ENCODE measurements at places on chromosomes 13 and 19.
A peak's percentile ranks its signal among the peaks of the same experiment; 100 is the strongest.

DNA sequence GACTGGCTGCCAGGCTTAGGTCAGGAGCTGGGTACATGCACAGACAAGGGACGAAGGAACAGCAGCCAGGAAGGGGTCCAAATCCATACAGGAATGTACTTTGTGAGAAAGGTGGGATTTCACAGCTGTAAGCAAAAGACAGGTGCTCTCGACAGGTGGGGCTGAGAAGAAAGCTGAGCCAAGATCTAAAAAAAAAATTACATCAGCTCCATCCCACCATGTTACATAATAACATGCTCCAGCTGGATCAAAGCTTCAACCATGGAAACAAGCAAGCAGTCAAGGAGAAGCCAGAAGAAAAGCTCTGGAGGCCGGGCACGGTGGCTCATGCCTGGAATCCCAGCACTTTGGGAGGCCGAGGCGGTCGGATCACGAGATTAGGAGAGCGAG is 8.0 kb downstream of the UBXN6 start:
- no peak for DNase-seq

GRCh38 chr19:13012390-13012689 is 17.1 kb downstream of the NFIX start:
- DNase-seq: no peak

GRCh38 chr13:110297011-110297410 is 9.9 kb downstream of the COL4A1 start:
- DNase-seq: no peak

DNA sequence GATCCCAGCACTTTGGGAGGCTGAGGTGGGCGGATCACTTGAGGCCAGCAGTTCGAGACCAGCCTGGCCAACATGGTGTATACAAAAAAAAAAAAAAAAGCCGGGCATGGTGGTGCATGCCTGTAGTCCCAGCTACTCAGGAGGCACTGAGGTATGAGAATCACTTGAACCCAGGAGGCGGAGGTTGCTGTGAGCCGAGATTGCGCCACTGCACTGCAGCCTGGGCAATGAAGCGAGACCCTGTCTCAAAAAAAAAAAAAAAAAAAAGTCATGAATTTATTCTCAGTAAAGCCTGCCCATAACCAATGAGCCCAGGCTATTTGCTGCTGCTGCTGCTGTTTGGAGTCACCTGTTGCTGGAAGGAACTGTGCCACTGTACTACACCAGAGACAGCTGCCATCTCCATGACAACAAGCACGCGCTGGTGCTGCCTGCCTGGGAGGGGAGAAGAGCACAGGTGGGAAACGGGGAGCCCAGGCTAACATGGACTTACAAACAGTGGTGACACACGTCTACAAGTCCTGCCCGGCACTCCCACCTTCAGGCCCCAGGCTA is 11.3 kb downstream of the ZFR2 start:
- DNase-seq: no peak

GRCh38 chr13:45206340-45206739 is 5.5 kb upstream of the KCTD4 start:
- no peak for DNase-seq

- no peak for DNase-seq
These were observed 1.6 kb downstream of the ZNF546 start for GRCh38 chr19:39998501-39998900.

- DNase-seq: peak; percentile 80
These were observed 191.0 kb downstream of the SHISA2 start for GRCh38 chr13:25860862-25861261.

- no peak for DNase-seq
These were observed 6.1 kb downstream of the FLT3 start for GRCh38 chr13:28094306-28094705.

DNA sequence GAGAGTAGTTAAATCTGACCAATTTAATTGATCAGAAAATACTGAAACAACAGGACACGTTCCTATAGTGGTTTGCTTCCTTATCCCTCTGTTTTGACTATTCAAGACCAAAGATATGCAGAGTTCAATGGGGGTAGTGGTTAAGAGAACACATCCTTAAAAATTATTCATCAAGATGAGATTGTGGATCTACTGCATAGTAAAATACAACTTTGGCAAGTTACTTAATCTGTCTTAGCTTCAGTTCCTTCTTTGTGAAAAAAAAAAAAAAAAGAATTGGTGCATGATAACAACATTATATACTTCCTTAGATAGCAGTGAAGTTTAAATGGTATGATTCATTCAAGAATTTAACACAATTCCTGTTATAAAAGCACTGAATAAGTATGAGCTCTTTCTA is 552.1 kb downstream of the DCT start:
- DNase-seq: no peak

DNA sequence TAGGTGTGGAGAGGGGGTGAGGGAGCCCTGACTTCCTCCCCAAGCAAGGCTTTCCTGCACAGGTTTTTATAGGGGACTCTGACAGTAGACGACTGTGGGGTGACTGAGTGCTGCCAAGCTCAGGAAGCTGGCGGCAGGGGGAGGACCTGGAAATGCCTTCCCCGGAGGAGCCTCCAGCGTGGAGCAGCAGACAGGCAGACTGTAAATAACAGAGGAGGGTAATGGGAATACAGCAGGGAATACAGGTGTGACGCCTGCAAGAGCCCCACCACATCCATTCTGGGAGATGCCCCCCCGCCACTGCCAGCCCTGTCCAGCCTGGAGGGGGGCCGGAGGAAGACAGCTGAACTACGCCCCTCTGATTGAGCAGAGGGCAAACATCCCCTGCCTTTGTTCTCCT is 190.4 kb downstream of the UQCRFS1 start:
- DNase-seq: no peak

- DNase-seq: no peak
These were observed 674 bp downstream of the BRD4 start for GRCh38 chr19:15331419-15332310.

DNA sequence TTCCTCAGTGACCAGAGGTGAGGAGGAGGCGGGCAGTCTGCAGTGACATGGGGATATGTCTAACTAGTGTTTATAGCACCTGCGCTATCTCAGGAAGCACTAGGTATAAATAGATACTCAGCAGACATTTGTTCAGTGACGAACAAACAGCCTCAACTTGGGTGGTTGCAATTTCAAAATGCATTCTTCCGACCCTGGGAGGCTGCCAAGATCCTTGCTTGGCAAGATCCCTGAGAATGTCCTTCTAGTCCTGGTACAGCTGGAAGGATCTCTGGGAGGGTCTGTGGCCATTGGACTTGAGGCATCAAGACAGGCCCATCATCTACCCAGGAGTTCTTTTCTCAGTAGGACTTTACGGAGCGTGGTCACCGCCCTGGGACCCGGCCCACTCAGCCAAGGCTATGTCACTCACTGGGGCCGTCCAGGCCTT is 299.5 kb downstream of the ZNF536 start:
- no peak for DNase-seq

DNA sequence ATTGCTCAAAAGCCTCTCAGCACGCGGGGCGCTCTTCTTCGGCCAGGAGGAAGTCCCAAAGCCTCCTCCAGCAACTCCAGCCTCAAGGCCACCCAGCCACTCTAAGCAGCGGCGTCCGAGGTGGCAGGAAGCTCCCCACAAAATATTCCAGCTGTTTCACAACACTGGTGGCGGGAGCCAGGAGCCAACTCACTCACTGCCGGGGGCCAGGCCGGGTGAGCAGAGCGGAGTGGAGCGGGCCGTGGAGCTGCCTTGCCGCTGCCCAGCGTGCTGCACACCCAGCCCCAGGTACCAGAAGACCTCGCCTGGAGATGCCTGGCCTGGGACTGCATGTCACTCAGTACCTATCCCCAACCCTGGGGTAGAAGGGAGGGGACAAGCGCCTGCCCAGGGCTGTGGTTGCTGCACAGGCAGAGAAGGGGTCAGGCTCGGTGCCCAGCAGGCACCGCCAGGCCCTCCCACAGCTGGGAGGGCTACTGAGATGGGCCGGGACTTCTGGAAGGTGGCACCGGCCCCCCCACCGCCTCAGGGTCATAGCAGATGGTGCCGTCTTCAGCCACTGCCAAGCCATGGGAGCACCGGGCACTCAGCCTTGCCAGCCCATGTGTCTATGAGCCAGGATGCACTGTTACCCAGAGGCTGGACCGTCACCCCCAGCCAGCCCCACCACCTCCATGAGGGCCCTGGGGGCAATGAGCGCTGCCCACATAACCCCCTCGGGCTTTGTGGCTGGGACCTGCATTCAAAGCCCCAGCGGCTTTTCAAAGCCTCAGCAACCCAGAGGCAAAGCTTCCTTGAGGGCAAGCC is 59.2 kb downstream of the MLLT1 start:
- DNase-seq: no peak

DNA sequence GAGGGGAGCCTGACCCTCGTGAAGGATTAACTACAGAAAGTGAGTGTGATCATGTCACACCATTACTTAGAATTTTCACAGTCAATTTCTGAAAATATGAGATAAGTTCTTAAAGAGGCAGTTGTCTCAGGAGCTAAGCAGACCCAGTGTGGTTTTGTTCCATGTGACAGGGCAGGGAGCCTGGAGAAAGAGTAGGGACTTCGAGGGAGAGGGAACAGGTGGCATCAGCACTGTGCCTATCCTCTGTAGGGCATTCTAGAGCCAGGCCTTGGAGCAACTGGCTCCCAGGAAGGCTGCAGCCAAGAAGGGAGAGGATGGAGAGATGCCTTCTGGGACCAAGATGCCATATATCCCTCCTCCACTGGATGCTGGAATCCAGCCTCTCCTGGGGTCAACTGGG is 183.0 kb downstream of the TSHZ3 start:
- DNase-seq: no peak

- no peak for DNase-seq
These were observed 8.8 kb upstream of the SPART start for GRCh38 chr13:36354842-36355623.

DNA sequence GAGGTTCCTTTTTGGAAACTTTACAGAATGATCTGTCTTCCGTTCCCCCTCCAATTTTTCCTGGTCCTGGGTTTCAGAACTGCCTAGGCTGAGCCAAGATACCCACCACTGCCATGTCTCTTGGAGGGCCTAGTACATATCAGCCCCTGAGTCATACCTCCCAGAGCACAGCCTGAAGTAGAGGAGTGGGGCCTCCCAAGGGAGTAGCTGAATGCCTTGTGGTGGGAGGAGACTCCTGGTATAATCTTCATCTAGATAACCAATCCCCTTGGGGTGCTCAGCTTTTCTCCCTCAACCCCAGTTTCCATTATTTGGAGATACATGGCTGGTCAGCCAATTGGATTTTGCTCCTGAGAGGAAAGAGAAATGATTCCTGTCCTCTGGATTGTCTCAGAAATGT is 30.3 kb downstream of the ZNF763 start:
- DNase-seq: no peak

Data from NCI-H526 treated with DMSO at 0.1 percent for 48 hours (cell line).